ENCODE measurements at places on chromosomes 2 and 18.

DNA sequence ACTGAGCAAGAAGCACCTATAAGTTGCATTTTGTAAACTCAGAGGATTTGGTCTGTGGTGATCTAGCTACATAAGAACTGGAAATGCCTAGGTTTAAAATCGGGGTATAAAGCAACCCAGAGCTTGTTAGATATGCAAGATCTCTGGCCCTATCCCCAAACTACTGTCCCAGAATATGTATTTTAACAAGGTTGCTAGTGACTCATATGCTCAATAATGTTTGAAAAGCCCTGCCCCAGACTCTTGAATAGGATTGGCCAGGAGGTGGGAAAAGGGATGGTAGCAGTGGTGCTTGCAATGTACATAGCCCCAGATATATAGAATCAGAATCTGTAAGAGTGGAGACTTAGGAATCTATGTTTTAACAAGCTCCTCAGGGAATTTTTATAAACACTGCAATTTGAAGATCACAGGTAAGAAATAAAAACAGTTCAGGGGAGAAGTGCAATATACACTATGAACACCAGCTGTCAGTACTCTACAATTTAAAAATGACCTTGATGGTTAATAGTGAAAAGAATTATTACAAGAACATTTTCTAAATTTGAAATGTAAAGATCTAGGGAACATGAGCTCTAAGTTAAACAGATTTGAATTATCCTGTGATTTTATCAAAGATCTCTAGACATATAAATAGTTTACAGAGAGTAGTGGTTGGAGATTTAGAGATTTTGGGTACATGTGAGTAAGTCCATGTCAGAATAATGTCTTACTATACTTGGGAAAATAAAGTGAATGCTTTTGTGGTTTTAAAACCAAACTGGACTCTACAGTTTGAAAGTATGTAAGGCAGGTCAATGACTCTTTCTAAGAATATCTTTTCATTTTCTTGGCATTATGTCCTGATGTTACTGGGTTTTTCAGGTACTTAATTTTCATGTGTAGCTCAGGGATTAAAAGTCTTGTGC is 7.7 kb upstream of the MMADHC start:
- no peak for DNase-seq

DNA sequence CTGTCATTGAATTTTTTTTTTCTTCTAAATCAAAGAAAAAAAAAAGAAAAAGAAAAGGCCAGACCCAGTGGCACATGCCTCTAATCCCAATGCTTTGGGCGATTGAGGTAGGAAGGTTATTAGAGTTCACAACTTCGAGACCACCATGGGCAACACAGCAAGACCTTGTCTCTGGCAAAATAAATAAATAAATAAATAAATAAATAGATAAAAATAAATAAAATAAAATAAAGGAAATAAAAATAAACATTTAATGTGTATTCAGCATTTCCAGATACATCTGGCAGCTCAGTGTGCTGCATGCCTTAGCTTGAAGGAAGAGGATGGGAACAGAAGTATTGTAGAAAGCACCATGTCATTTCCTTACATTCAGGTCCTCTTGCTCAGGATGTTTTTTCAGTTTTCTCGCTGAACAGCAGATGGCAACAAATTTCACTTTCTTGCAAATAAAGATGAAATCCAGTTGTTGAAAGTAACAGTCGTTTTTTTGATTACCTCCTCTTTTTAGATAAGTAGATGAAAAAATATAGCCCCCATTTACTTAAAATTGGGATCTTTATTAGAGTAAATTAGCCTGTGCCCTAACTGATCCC is 25.7 kb upstream of the FAM178B start:
- DNase-seq: peak; percentile 21

GRCh38 chr18:62325806-62326645 is 916 bp downstream of the TNFRSF11A start:
- DNase-seq: no peak

DNA sequence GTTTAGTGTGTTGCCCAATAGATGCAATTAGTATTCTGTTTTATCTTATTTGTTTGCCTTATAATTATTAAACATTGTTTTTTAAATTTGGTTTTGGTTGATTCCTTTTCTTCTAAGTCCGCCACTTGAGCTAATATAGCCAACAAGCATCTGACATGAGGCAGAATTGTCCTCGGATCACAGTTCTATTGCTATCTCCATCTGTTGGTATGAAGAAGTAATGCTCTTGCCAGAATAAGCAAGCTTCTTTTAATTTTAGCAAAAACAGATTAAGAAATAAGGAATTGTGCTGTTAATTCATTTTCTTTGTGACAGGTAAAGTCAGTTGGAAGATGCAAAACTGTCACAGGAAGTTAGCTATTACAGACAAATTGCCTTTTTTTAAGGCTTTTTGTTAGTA is 54.3 kb downstream of the R3HDM1 start:
- DNase-seq: no peak

- no peak for DNase-seq
These were observed 1.1 kb upstream of the CRYGB start for GRCh38 chr2:208147008-208147407.

- no peak for DNase-seq
These were observed 565.9 kb downstream of the RIT2 start for GRCh38 chr18:42549596-42549995.

GRCh38 chr18:40387130-40387787 is 1567.8 kb upstream of the PIK3C3 start:
- no peak for DNase-seq
